ENCODE measurements at places on chromosomes 3 and 15.

DNA sequence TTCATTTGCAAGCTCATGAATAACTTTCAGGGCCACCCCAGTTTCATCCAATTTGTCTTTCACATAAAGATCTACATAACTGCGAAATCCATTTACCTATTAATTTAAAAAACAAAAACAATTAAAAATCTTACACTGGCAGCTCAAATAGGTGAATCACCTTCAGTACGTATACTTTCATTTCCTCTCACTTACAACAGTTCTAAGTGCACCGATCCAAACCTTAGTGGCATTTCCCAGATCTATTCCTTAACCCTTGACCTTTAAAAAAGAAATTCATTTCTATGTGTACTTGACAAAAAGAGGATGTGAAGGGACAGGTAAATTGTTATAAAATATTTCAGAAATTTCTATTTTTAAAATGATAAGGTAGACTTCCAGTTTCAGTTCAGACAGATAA lies 30.8 kb downstream of the TOP2B start:
- no peak for DNase-seq

DNA sequence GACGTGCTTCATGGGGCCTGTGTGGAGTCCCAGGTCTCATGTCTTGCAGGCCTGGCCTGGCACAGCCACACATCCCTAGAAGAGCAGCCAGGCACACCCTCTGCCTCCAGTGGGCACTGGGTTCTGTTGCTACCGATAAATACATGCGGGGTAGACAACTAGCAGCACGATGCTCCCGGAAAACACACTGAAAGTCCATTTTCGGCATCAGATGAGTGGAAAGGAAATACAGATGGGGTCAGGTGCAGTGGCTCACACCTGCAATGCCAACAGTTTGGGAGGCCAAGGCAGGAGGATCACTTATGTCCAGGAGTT lies 165.1 kb downstream of the NSMCE3 start:
- DNase-seq: no peak

GRCh38 chr3:25038922-25039321 lies 389.1 kb upstream of the RARB start:
- no peak for DNase-seq

- no peak for DNase-seq
Measured at GRCh38 chr3:100399341-100400071, 1.4 kb downstream of the TOMM70 start.

DNA sequence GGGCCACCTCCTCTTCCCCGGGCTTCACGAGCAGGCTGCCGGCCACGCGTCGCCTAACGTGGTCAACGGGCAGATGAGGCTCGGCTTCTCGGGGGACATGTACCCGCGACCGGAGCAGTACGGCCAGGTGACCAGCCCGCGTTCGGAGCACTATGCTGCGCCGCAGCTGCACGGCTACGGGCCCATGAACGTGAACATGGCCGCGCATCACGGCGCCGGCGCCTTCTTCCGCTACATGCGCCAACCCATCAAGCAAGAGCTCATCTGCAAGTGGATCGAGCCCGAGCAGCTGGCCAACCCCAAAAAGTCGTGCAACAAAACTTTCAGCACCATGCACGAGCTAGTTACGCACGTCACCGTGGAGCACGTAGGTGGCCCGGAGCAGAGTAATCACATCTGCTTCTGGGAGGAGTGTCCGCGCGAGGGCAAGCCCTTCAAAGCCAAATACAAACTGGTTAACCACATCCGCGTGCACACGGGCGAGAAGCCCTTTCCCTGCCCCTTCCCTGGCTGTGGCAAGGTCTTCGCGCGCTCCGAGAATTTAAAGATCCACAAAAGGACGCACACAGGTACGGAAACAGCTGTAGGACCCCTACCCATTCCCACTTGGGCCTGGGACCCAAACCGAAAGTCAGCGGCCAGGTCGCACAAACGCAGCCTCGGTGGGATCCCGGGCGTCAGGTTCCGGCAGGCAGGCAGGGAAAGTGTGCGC lies 1.5 kb downstream of the ZIC1 start:
- DNase-seq: no peak

GRCh38 chr3:105355408-105356061 lies 11.2 kb upstream of the ALCAM start:
- no peak for DNase-seq

- no peak for DNase-seq
Measured at GRCh38 chr15:79773128-79773527, 123.7 kb downstream of the MTHFS start.

DNA sequence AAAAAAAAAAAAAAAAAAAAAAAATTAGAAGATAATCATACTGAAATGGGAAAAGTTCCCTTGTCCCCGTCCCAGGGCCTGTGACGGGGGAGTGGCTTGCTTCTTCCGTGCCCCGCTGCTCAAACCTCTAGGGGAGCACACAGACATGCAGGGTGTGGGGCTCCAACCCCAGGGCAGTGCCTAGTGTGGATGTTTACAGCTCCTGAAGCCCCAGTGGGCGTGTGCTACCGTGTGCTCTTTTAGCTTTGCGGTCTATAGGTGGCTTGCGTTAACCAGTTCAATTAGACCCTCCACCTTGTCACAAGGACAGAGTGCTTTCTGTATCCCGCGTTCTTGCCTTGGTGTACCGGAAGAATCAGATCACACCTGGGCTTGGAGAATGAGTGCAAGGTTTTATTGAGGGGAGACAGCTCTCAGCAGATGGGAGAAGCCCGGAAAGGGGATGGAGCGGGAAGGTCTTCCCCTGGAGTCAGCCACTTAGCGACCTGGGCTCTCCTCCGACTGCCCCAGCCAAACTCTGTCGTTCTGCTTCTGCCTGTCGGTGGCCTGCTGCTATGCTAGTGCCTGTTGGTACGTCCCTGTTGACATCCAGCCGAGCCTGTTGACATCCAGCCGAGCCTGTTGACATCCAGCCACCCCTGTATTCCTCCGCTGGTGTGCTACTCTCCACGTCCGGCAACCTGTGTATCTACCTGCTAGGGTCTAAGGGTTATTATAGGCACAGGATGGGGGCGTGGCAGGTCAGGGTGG lies 569.8 kb downstream of the VGLL3 start:
- DNase-seq: no peak

- DNase-seq: no peak
Measured at GRCh38 chr3:71446734-71447133, 136.8 kb downstream of the FOXP1 start.

GRCh38 chr3:32818970-32819511 lies 1.2 kb downstream of the TRIM71 start:
- no peak for DNase-seq

DNA sequence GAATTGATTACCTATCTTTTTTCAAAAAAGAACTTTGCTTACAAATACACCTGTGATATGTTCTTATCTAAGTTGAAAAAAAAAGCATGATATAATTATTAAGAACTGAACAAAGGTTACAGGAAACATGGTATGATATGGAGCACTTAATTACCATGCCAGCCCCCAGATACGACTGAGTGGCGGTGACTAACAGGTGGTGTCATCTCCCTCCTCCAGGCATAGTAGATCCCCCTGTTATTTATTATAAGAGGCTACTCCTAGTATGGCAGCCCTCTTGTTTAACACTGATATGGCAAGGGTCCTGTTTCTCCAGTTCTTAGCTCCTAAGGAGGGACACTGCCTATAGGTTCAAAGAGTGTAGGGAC lies 31.0 kb upstream of the TM4SF4 start:
- DNase-seq: no peak

DNA sequence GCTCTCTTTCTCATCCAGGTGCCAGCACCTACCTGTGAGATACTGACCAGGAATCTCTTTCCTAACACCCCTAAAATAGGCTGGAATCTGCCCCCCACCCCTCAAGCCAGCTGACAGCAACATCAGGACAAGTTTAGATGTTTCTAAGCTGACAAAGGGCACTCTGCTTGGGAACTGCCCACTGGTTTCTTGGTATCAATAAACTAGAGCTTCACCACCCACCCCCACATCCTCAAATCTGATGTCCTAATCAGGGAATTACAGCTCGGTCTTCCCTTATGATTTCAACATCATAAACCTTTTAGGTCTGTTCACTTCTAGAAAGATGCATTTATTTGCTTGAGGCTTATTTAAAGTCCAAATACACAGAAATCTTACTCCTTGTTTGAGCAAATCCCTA lies 34.7 kb downstream of the CEP19 start:
- no peak for DNase-seq

- no peak for DNase-seq
Measured at GRCh38 chr15:62588938-62589670, 424.0 kb upstream of the C2CD4B start.

GRCh38 chr3:48709051-48709461 lies 8.0 kb downstream of the IP6K2 start:
- DNase-seq: no peak

GRCh38 chr3:157786211-157786610 lies 283.0 kb upstream of the VEPH1 start:
- DNase-seq: no peak

GRCh38 chr3:6799264-6799915 lies 61.5 kb upstream of the GRM7 start:
- peak; percentile 5 for DNase-seq

GRCh38 chr15:53434174-53434678 lies 325.2 kb downstream of the WDR72 start:
- DNase-seq: no peak

- DNase-seq: no peak
Measured at GRCh38 chr3:30711151-30711550, 104.8 kb downstream of the TGFBR2 start.

DNA sequence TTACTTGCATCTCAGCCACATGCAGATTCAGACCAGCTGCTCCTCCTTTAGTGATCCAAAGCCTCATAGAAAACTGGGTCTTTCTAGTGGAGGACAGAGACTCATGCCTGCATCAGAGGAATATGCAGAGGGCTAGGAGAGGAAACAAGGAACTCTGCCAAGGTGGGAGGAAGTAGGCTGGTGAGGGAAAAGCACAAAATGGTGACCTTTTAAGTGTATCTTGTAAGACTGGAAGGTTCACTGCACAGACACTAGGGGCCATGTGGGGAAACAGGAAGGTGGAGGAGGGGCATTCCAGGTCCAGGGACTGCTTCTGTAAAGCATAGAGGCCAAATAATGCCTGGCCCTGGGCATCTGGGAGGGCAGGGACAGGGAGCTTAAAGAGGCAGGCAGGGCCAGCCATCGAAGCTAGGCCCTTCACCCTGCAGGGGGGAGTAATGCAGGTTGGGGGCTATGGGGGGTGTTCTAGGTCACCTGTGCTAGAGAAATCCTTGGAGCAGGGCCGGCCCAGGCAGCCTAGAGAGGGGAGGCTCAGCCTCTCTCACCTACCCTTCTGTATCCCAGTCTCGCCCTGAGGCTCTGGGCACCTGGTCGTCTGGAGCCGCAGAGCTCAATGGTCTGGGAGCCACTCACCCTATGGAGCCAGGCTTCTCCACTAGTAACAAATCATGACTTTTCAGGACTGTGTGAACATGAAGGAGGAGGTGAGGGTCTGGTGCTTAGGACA lies 117.7 kb downstream of the DNAJB8 start:
- no peak for DNase-seq

DNA sequence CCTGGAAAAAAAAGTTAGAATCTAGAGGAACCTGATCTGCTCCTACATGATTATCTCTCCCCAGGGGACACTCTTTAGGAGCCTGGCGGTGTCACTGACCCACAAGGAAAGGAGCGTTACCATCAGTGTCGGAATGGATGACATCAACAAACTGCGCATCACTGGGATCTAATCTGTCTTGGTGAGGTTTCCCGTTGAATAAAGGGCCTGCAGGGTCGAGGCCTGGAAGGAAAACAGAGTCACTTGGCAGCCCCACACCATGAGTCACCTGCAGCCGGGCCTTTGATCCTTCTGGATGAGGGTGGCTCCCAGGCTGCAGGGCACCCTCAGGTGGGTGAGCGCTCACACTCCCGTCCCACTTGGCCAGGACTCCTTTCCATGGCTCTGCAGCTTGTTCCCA lies 25.0 kb downstream of the LIPH start:
- DNase-seq: no peak

- DNase-seq: no peak
Measured at GRCh38 chr3:116896116-116896515, 186.5 kb downstream of the TUSC7 start.

DNA sequence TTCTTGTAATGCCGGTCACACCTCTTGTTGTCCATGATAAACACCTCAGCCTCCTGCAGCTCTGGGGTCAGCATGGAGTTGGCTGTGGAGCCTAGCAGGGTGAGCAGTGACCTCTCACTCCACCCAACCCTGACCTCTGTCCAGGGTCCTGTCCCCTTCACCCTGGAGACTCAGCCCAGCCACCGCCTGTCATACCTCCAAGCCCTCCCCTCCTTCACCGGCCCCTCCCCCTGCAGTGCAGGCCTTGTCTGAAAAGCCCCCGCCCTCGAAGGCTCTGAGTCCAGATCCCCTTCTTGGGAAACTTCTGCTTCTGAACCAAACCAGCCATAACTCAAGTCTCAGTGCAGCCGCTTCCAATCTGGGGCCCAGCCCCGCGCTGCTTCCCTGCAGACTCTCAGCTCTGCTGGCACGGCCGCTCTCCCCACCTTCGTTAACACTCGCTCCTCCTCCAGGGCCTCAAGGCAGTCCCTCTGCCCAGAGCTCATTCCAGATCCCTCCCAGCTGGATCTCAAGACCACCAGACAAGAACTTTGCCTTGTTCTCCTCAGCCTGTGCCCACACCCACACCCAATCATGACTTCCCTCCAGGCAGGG lies 25.4 kb upstream of the PRSS50 start:
- no peak for DNase-seq

- DNase-seq: peak; percentile 67
Measured at GRCh38 chr3:71066356-71066755, 517.2 kb downstream of the FOXP1 start.

DNA sequence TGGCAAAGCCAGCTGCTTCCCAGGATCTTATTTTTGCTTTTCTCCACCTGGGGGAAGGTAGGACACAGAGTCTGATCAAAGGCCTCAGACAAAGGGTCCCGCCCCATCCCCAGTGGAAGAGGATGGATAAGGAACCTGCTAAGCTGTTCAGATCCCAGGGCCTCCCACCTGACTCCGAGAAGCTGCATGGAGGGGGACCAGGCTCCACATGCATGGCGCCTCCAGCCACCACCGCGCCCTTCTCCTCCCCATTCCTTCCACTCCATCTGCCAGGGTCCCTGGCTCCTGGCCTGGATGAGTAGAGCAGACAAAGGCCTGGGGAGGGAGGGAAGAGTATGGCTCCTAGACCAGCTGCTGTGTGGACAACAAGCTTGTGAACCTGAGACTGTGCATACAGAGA lies 20.0 kb upstream of the CRABP1 start:
- DNase-seq: no peak

DNA sequence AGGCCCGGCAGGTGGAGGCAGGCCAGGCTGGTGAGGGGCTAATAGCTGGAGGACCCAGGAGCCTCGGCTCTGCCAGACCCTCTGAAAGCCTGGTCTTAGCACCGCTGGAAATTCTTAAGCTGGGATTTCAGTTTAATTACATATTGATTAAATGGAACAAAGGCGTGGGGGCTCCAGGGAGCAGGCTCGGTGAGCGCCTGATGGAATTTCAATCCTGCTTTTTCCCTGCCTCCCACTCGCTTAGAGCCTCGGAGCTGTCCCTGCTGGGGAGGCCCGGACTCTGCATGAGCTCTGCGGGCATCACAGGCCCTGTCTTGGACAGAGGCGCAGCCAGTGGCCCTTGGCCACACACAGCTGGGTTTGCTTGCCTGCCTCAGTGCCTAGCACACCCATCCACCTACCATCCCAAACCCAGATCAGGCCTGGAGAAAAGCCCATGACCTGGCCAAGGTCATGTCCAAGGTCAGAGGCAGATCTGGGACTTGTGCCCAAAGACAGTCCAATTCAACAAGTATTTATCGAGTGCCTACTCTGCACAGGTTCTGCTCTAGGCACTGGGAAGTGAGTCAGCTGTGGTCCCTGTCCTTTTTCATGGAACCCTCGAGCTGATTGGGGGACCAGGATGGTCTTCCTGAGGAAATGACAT lies 40.6 kb downstream of the LINGO1 start:
- DNase-seq: no peak

- DNase-seq: no peak
Measured at GRCh38 chr15:23629234-23629805, 18.3 kb downstream of the MAGEL2 start.
